NCI-H2081 treated with DMSO at 0.1 percent for 48 hours (cell line): ENCODE measurements at places on chromosomes 16 and 17.

DNA sequence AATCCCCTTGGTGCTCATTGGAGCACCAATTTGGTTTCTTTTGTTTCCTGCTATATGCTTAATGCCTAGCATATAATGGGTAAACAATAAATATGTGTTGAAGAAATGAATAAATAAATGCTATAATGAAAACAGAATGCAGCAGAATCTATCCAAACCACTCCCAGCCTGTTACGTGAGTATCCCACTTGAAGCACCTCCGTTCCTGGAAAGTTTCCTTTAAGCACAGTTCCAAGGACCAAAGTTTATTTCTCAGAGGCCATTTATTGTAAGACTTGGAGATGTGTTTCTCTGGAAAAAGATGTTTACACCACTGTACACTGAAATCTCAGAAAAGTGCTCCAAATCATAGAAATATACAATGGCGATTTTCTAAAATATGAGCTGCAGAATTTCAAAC lies 187.0 kb downstream of the SOX9 start:
- no peak for DNase-seq

- DNase-seq: no peak
Measured at GRCh38 chr17:68511254-68511670, 968 bp upstream of the PRKAR1A start.

- no peak for DNase-seq
Measured at GRCh38 chr17:65417406-65418221, 143.8 kb downstream of the AXIN2 start.

DNA sequence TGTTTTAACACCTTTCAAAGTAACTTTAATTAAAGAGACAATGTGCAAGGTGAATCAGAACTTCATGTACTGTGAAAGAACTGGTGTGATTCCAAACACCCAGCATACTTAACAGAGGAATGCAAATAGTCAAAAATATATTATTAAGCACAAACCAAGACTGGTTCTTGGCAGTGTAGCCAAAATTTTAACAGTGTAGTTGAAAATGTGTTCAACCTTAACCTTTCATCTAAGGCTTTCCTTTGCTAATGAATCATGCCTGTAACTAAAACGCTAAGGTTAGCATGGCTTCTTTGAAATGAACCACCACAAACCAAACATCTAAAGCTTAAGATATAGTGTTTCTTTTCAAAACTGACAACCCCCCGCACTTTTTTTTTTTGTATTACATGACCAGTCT lies 146.3 kb upstream of the AXIN2 start:
- DNase-seq: no peak

DNA sequence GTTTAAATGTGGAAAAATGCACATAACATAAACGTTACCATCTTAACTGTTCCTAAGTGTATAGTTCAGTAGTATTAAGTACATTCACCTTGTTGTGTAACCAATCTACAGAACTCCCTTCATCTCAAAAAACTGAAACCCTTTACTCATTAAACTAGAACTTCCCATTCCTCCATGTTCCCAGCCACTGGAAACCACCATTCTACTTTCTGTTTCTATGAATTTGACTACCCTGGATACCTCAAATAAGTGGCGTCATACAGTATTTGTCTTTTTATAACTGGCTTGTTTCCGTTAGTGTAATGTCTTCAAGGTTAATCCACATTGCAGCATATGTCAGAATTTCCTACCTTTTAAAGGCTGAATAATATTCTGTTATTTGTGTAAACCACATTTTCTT lies 38.2 kb downstream of the NF1 start:
- no peak for DNase-seq

- DNase-seq: no peak
Measured at GRCh38 chr17:32877164-32877764, 340 bp upstream of the MYO1D start.

GRCh38 chr17:19713462-19713861 lies 2.9 kb downstream of the SLC47A2 start:
- DNase-seq: no peak

DNA sequence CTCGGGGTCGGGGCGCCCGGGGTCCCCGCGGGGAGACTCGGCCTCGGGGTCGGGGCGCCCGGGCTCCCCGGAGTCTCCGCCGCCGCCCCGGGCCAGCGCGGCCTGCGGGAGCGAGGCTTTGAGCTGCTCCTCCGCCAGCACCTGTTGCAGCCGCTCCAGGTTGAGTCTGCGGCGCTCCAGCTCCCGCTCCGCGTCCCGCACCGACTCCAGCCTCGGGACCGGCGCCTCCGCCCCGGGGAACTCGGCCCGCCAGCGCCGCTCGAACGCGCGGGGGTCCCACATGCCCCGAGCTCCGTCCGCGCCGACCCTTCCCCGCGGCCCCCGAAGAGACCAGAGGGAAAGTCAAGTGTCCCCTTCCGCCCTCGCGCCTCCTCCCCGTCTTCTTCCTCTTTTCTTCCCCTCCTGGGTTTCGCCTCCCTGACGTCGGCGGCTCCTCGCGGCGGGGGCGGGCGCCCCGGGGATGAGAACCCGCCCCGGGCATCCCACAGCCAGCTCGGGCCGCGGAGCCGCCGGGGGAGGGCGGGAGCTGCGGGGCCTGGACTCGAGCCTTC lies 40.8 kb upstream of the BHLHA9 start:
- DNase-seq: no peak

- no peak for DNase-seq
Measured at GRCh38 chr17:64778240-64779097, 116.4 kb upstream of the SMURF2 start.

DNA sequence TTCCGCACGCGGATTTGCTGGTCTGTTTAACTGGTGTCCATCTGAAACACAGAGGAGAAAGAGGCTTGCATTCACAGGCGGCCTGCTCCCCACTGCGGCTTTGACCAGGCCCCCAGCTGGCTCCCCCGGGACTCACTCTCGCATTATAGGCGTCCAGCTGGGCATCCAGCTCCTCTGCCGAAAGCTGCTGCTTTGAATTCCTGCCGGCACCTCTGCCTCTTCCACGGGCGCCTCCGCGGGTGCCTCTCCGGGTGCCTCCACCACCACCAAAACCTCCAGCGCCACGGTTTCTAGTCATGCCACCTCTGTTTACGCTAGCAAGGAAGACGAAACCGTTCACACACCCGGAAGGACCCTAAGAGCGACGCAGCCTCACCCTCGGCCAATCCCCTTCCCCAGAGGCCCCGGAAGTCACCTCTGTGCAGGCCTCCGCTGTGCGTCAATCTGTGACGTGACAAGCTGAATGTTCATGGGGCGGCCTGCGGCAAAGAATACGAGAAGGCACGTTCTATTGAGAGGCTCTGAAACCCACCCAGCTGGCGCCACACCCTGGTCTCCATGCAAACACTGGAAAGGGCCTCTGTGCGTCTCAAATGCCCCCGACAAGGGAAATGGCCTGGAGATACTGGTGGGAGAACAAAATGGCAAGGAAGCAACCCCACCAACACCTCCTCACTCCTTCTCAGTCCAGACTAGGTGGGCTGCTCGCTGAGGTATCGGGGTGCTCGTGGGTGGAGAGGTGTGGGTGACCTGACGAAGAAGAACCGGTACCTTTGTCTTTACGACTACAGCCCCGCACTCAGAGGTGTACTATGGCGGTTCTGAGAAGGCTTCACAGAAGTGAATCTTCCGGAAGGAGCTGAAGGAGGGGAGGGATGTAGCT lies 3.0 kb downstream of the ALYREF start:
- DNase-seq: no peak

- DNase-seq: no peak
Measured at GRCh38 chr17:76682296-76682695, 28.5 kb downstream of the MXRA7 start.

DNA sequence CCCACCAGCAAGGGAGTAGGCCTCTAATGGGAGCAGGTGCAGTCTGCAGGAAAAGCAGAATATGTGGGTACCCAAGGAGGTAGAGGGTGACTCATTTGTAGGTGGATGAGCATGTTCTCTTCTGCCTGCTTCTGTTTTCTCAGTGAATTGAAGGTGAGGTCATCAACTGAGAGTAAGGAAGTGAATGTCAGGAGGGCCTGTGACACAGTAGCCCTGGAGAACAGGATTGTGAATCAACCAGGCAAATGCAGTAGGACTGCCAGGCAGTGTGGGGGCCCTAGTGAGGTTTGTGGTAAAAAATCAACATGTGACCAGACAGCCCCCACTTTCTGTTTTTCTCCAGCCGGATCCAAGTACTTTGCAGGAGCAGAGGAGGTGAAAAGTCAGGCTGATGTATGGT lies 150.5 kb upstream of the SOX9 start:
- no peak for DNase-seq
